Stimulated activated CD8-positive, alpha-beta memory T cell treated with anti-CD3 and anti-CD28 coated beads, Interleukin-7, amount 100 ng/mL, for 1 hour (primary cell): ENCODE measurements at places on chromosomes 11 and 22.

GRCh38 chr11:9525116-9525515 lies 48.4 kb upstream of the WEE1 start:
- DNase-seq: no peak

GRCh38 chr11:84522331-84522730 lies 1104.8 kb downstream of the DLG2 start:
- no peak for DNase-seq

GRCh38 chr11:107266455-107266854 lies 191.2 kb downstream of the CWF19L2 start:
- DNase-seq: no peak

- DNase-seq: no peak
Observed at GRCh38 chr11:47325271-47326041, 27.0 kb downstream of the MYBPC3 start.

DNA sequence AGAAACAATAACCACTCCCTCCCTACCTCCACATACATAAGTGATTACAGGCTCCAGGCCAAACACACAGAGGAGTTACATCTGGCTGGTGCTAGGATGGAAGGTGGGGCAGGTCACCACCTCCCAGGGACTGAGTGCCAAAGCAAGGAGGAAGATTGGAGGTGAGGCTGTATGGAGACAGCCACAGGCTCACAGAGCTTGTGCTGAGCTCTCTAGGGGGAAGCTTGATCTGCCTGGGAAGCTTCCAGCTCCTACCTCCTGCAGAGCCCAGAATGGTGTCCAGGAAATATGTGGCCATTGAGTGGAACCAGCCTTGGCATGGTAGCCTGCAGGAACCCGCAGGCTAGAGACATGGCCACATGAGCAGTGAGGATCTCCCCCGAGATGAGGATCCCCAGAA lies 3.6 kb upstream of the MED15 start:
- DNase-seq: no peak
